ENCODE measurements at places on chromosomes 5 and 9. TPM values are rescaled to one million over a fixed set of nuclear protein-coding genes. Genes with fewer than 3 reads are reported as not detected.

The BTNL9 gene
- total RNA-seq: 0.83 TPM

The DOCK2 gene
- 2.3 TPM for total RNA-seq

The MCIDAS gene
- total RNA-seq: 2.1 TPM

The OSMR gene
- 72.5 TPM for total RNA-seq

The MUSK gene
- not detected for total RNA-seq

The PCDHB2 gene
- 3.5 TPM for total RNA-seq

The GPX3 gene
- 16.4 TPM for total RNA-seq

The MAP1B gene
- 31.8 TPM for total RNA-seq

The ALDH1B1 gene
- total RNA-seq: 53.0 TPM

The DEPDC1B gene
- 18.3 TPM for total RNA-seq

The GFI1B gene
- not detected for total RNA-seq

The FABP6 gene
- 0.99 TPM for total RNA-seq

The TMEM215 gene
- 0.02 TPM for total RNA-seq

All from A549 treated with CORT108297 at 1 μM for 4 hours (cell line).